Activated CD4-positive, CD25-positive, alpha-beta regulatory T cell (primary cell): ENCODE measurements at places on chromosomes 13 and 19.

DNA sequence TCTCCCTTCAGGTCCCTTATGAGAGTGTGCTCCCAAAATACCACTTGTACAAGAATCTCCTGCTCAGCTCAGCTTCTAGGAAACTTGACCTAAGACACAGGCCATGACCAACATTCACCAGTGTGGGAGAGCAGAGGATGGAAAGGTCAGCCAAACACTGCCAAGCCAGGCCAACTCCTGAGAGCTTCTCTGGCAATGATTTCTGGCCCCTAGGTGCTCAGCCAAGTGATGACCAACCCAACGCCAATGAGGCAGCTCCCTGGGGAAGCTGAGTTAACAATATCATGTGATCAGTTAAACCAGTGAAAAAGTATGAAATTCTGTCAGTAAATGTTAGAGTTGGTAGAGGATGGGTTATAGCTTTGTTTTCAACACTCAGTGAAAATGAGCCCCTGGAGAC is 49.1 kb upstream of the FLT1 start:
- DNase-seq, result no peak

DNA sequence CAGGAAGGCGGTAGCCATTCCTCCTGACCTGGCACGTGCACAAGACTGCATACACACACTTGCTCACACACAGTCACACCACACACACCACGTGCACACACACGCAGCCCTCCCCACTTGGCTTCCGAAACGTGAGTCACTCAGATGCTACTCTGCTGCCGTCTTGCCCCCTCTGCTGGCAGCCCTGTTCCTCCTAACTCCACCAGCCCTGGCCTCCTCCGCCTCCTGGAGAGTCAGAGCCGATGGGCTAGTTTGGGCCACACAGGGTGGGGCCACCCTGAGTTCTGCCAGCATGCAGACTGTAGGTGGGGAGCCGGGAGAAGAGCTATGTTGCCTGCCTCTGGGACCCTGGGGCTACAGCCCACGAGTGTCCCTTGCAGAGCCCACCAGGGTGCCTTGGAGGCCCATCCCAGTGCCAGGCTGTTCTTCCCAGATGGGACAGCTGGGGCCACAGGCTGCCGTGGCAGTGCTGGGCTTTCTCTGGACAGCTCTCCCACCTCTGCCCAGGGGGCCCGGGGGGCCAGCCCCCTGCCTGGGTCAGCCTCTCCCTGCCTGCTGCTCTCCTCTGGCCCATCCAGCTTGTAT is 12.1 kb downstream of the PIN1 start:
- no peak for DNase-seq

- no peak for DNase-seq
Observed at GRCh38 chr19:19342086-19343015, 21.7 kb downstream of the MAU2 start.

DNA sequence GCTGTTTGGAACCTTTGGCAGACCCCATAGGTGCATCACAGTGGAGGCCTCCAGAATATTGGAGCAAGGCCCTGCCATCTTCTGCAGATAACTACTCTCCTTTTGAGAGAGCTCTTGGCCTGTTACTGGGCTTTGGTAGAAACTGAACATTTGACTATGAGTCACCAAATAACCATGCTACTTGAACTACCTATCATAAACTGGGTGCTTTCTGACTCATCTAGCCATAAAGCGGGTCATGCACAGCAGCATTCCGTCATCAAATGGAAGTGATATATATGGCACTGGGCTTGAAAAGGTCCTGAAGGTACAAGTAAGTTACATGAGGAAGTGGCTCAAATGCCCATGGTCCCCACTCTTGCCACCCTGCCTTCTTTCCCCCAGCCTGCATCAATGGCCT is 782.5 kb upstream of the SLITRK6 start:
- DNase-seq, result no peak

GRCh38 chr13:98613591-98613990 is 36.7 kb upstream of the STK24 start:
- DNase-seq, result no peak

- no peak for DNase-seq
Observed at GRCh38 chr19:48487948-48488347, 18.8 kb downstream of the CYTH2 start.
